ENCODE measurements at places on chromosomes 7 and 10. TPM values are rescaled to one million over a fixed set of nuclear protein-coding genes. Genes with fewer than 3 reads are reported as not detected.

ZDHHC16 gene
- polyA plus RNA-seq: 30.6 TPM

SPAM1 gene
- polyA plus RNA-seq: not detected

POU6F2 gene
- 0.18 TPM for polyA plus RNA-seq

HTR7 gene
- polyA plus RNA-seq: 0.36 TPM

C10orf105 gene
- 0.50 TPM for polyA plus RNA-seq

OPN1SW gene
- 2.2 TPM for polyA plus RNA-seq

OR2A7 gene
- 1.1 TPM for polyA plus RNA-seq

SLC25A40 gene
- polyA plus RNA-seq: 12.7 TPM

ZNF438 gene
- 15.5 TPM for polyA plus RNA-seq

PTER gene
- polyA plus RNA-seq: 7.1 TPM

STEAP4 gene
- 7.5 TPM for polyA plus RNA-seq

DNA sequence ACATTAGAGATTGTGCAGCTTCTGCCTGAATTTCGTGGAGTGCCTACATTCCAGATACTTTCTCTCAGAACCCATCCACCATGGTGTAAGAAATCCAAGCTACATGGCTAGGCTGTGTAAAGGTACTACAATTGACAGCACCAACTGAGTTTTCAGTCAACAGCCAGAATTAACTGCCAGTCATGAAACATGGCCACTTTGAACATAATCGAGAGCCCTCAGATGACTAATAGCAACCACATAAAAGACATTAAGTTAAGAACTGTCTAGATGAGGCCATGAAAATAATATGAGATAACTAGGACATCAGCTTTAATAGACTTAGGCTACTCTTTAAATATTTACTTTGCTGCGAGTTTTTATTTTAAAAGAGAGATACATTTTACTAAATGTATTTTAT lies 1106.8 kb upstream of the LRRTM3 start:
- DNase-seq: no peak

DNA sequence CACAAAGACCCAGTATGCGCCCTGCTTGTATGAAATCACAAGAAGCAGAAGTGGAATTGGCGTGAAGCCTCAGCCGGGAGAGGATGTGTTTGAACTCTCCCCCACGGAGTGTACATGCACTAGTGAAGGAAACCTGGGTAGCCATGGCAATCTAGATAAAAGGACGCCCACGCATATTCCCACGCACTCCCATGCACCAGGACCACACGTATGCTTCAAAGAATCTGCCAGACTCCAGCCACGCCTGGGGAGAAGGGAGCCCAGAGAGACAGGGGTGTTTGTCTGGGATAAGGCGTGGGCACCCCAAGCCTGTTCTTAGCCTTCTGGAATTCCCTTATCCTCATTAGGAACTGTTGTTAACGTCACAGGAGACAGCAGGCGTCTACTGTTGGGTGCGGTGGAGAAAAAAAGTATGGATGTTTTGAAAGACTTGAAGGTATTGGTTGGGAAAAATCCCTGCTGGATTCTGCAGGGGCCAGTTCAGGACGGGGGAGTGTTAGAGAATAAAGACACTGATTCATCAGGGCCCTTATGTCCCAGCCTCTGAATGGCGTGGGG lies 28.9 kb upstream of the ECHDC3 start:
- no peak for DNase-seq

GRCh38 chr10:13831711-13832141 lies 245.0 kb downstream of the PRPF18 start:
- no peak for DNase-seq

GRCh38 chr10:89182894-89183293 lies 24.2 kb downstream of the CH25H start:
- DNase-seq: no peak

- DNase-seq: no peak
Observed at GRCh38 chr10:76436401-76436811, 1005.0 kb downstream of the LRMDA start.

- DNase-seq: no peak
Observed at GRCh38 chr7:151856098-151856497, 20.8 kb downstream of the PRKAG2 start.

GRCh38 chr7:73829505-73829904 lies 1.3 kb upstream of the CLDN4 start:
- no peak for DNase-seq

DNA sequence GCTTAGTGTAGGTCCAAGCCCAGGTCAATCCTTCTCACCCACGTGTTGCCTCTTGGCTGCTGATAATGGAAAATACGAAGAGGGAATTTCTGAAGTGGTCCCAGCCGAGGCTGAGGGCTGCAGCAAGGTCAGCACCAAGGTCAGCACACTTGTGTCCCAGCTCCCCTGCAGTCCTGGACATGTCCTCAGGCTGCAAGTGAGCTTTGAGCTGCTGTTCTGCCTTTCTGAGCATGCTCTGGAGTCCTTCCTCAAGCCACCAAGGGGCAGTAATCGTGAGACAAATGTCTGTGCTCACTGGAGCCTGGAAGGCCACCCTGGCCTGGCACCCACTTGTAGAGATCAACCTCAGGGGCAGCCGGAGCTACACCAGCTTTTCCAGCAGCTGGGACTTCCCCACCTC lies 28.3 kb downstream of the DRGX start:
- no peak for DNase-seq

- no peak for DNase-seq
Observed at GRCh38 chr10:78258323-78259030, 224.8 kb downstream of the RPS24 start.

DNA sequence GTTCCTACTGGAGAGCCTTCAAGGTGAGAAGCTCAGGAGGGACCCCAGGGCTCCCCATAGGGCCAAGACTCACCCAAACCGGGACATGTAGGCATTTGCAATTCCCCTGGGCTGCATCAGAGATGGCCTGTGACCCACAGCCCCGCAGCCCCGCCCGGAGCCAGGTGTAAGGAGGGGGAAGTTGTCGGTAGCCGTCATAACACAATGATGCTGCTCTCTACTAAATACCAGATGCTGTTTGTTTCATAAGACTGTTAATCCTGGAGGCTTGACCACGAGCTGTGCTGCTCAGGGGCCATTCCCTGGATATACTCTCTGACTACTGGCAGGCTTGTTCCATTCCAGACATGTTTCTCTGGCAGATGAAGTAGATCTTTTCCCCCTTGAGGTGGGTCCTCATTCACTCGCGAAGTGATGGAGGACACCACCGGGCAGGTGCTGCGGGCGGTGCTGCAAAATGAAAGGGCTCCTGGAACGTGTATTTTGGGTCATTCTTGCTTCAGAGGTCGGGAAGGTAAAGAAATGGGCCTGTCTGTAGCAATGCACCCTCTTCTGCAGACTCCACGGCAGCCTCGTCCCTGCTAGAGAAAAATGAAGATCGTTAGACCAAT lies 61.1 kb downstream of the MKI67 start:
- no peak for DNase-seq

- DNase-seq: peak; percentile 24
Observed at GRCh38 chr10:85548034-85548433, 818.6 kb downstream of the GRID1 start.

GRCh38 chr10:81179324-81179723 lies 641.6 kb downstream of the SH2D4B start:
- no peak for DNase-seq

- DNase-seq: no peak
Observed at GRCh38 chr10:70509757-70510147, 31.2 kb downstream of the PALD1 start.

DNA sequence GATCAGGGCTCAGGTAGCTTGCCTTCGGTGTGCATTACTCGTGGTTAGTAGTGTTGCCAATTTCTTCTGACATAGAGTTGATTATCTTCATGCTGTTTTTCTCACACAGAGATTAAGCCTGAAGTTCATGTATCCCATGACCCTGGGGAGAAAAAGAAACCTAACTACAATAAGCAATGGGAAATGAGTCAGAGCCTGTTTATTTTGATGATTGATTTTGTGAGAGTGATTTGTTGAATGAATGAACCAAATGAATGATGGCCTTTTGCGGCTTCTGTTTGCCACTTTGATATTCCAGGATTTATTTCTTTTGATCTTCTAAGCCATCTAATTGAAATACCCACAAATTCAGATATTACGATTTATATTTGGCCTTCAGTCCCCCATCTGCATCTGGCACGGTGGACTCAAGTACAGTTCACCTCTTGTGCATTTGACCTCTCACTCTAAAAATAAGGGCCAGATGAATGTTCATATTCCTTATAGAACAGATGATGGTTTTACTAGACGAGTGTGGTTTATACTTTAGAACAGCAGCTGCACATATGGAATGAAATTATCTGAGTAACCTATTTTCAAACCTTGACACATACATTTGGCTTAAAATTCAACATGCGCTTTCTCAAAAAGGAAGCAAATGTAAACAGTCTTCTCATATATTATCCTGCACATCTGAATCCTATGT lies 110.7 kb downstream of the PLCE1 start:
- no peak for DNase-seq

DNA sequence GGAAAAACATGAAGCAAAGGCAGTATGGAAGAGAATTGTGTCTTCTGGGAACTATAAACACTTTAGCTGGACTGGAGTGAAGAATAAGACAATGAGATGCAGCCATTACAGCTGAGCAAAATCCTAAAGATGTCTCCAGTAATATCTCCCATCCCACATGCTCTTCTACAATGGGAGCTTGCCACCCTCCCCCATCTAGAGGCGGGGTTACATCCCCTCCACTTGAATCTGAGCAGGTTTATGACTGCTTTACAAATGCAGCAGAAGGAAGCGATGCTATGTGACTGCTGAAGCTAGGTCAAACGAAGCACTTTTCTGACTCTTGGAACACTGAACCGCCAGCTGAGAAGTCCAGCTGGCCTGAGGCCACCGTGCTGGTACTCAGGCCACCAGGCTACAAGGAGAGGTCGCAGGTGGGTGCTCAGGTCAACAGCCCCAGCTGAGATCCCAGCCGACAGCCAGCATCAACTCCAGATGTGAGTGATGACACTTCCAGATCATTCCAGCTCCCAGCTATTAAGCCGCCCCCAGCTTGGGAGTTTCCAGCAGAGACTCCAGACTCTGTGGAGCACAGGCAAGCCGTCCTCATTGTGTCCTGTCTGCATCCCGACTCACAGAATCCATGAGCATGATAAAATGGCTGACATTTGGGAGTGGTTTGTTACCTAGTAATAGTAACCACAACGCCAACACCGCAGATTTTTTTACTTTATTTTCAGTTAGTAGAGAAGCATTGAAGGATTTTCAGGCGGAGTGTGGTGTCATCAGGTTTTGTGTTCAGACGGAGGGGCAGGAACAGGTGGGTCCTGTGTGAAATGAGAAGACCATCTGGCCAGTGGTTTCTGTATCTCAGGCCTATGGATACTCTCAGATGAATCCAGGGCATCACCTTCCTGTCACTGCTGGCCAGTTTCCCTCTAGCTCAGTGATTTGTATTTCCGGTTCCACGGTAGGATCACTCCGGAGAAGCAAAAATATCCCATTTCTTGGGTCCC lies 89.3 kb downstream of the NPY start:
- DNase-seq: peak; percentile 43

- DNase-seq: no peak
Observed at GRCh38 chr10:1858048-1858447, 120.7 kb upstream of the ADARB2 start.

- peak; percentile 62 for DNase-seq
Observed at GRCh38 chr10:132654708-132655661, 117.4 kb downstream of the INPP5A start.

DNA sequence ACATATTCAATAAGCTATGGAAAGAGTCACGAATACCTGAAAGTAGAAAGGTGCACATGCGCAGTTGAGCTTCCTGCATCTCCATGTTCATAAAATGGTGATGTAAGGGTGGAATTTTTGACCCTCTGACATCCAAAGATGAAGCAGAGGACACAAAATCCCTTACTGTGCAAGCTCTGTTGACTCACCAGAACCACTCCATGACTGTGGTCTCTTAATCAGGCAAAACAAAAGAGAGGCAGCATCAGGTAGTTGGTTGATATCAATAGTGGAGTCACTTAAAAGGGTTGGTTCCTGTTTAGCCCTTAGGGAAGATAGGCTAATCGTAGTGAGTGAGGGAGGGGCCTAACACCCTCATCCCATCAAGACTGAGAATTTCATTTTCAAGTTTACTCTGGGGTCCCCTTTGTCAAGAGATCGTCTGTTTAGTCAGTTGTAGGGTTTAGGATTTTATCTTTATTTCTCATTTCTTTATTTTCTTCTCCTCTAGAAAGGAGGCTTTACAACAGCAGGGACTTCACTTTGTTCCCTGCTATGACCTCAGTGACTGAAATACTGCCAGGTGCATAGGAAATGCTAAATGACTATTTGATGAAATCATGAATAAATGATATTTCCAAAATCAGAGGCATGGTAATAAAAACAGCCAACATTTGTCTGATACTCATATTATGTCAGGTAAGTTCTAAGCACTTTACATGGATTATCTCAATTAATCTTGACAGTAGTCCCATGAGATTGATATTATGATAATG lies 98.1 kb downstream of the CD36 start:
- peak; percentile 46 for DNase-seq

DNA sequence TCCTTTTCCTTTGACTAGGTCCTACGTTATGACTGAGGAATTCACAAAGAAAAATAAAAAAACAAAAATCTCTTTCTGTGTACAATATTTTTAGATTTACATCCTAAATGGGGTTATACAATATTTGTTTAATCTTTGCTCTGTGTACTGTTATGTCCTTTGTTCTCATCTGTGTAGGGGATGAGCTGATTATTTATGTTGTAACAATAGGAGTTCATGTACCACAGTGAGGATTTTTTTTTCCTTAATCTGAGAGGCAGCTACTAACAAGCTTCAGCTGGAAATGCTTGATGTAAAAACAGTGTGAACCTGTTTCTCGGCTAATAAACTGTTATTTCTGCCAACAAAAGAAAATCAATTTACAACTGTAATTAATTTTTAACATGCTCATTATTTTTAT lies 58.0 kb downstream of the ORC5 start:
- DNase-seq: no peak

- DNase-seq: no peak
Observed at GRCh38 chr7:25830215-25830614, 321.8 kb upstream of the NFE2L3 start.

- no peak for DNase-seq
Observed at GRCh38 chr7:158479664-158480025, 108.0 kb downstream of the PTPRN2 start.

- no peak for DNase-seq
Observed at GRCh38 chr7:156559001-156559400, 81.6 kb upstream of the RNF32 start.

DNA sequence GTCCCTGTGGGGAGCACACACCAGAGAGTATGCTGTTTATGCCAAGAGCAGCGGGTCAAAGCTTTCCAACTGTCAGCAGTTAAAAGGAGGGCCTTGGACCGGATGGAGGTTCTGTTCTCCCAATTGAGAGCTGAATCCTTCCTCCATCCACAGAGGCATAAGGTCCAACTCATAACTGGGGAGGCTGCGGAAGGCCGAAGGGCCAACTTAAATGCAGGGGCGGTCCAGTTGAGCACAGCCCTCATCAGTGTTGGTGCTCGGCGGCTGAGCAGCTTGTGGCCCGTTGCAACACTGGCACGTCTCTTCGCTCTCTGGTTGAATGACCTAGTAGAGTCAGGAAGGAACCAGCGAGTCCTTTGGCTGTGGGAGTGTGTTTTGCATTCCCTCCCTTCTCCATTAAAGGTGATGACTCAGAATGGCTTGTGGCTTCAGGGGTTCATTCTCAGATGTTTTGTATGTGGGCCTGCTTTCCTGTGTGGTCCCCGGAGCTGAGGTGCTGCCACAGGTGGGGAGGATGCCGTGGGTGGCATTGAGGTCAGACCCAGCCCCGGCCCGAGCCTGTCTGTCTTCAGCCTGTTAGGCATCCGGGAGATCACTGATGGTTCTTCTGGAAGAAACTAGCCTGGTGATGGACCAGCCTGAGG lies 44.8 kb upstream of the DMBT1 start:
- DNase-seq: no peak

- DNase-seq: peak; percentile 45
Observed at GRCh38 chr7:91112902-91113341, 151.3 kb upstream of the FZD1 start.
